ENCODE measurements at places on chromosomes 12 and 14.

- DNase-seq, result no peak
Measured at GRCh38 chr14:78346747-78347146, 176.6 kb downstream of the NRXN3 start.

- no peak for DNase-seq
Measured at GRCh38 chr14:34810028-34810427, 65.1 kb downstream of the BAZ1A start.

- no peak for DNase-seq
Measured at GRCh38 chr12:23099104-23099503, 474.1 kb downstream of the ETNK1 start.

- no peak for DNase-seq
Measured at GRCh38 chr12:39764944-39765560, 145.4 kb upstream of the ABCD2 start.

DNA sequence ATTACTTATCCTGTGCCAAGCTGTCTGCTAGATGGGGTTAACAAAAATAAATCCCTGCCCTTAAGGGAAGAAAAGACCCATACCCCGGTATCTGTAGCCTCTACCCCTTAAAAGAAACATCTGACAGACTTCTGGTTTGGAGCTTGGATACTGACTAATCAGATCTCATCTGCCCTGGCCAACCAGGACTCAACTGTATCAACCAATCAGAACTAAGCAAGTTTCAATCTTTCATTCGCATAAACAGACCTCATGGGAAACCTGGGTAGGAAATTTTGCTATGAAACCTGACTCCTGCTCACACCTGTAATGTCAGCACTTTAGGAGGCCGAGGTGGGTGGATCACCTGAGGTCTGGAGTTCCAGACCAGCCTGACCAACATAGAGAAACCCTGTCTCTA lies 26.4 kb upstream of the PRMT8 start:
- DNase-seq, result no peak
